ENCODE measurements at places on chromosomes 4 and X.

DNA sequence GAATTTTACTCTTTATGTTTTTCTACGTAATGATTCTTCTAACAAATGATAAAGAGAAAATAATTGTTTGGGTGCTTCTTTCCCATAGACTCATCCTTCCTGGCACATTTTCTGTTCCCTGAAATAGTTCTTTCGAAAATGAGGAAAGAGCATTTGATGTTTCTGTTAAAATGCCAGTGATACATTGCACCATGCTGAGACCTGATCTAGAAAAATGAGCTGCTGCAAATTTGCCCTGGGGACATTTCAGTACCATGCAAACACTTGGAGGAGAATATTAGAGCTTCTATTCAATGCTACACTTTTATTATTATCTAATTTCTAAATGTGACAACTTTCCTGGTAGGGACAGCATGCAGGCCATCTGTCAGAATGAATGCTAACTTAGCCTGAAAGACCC lies 83.3 kb downstream of the C4orf33 start:
- DNase-seq: no peak

DNA sequence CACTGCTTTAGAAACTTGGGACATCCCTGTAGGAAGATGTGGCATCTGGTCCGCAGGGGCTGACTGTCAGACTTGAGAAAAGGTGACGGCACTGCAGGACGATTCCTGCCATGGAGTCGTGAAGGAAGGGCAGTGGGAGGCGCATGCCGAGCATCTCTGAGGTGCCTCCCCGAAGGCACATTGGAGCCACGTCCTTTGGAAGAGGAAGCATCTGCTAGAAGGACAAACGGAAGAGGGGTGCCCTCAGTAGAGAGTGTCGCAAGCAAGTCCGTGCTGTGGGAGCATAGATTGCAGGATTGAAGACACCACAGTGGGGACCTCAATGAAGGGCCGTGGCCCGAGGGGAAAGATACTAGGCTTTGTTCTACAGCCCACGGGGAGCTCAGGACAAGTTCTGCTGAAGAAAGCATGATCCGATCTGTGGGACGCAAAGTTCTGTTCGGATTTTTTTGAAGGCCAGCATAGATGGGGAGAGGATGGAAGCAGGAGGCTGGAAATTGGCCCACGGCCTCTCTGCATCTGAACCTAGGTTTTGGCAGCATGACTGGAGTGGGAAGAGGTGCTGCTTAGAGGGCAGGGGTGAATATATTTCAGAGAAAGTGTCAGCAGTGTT lies 24.2 kb upstream of the HELT start:
- DNase-seq: no peak

GRCh38 chr4:37769391-37769989 lies 57.0 kb upstream of the PGM2 start:
- DNase-seq: no peak

- no peak for DNase-seq
Observed at GRCh38 chr4:140267576-140267975, 105.9 kb upstream of the SCOC start.

DNA sequence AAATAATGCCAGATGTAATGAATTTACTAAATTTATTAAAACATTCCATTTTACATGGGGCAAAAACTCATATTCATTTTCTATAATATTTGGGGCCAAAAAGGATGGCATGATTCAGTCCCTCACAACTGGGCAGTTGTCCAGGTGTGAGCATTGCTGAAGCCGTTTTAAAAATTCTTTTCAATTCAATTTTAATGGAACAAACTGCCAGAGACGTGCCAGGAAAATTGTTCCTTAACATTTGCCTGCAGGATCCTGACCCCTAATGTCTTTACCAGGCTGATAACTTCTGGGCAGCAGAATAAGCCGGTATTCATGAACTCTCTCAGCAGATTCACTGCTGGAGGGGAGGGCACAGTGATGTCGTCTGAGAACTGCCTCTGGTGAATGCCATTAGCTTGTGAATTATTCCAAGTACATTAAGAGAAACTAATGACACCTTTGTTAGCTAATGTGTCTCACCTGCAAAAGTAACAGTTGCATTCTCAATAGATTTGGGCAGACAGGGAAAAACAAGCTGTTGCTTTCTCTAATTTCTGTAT lies 1445.1 kb upstream of the TENM3 start:
- DNase-seq: no peak

DNA sequence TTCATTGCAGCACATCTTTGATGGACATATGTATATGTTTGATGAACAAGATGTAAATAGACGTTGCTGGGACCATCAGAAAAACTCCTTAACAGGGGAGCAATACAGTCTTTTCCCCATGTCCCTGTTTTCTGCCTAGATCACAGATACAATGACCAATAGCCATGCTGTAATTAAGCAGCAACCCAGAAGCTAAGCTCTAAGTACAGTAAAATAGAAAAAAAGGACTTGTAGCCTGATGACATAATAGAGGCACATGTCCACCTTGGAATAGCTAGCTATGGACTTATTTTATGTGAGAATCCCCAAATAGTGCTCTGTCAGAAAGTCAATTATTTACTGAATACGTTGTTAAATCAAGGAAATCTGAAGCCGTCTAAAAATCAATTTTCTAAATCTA lies 14.9 kb downstream of the FAM13A start:
- DNase-seq: no peak

DNA sequence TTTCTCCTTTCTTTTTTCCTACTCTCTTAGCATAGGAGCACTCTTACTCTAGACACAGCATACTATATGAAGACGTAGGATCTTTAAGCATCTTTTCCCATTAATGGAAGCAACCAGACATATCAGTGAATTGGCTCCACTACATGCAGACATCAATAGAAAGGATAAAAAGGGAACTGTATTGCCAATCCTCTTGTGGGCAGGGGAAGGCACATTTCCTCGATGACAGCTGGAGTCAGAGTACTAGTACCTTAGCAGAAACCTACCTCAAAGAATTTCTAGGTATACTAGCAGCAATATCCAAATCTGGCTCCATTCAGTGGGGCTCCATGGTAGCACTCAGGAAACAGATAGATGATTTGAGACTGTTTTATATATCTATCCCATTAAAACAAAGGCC lies 20.1 kb downstream of the CYBB start:
- no peak for DNase-seq

DNA sequence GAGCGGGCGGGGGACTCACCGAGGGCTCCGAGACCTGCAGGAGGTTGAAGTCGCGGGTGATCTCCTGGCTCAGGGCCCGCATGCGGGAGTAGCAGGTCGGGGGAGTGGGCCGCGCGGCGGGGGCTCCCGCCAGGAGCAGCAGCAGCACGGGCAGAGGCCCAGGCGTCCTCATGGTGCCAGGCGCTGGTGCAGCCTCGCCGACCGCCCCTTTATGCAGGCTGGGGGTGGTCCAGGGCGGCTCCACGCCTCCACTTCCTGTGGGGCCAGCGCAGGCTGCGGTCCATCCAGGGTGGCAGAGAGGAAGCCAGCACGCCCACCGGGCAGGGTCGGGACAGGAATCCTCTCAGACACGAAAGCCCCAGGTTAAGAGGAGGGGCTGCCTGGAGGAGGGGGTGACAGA lies at the start of gene CYTL1:
TSS of gene CYTL1 (minus strand) at position 185 of the 400 bp plus-strand sequence. CDS start at position 172, 13 bp downstream.
- no peak for DNase-seq

DNA sequence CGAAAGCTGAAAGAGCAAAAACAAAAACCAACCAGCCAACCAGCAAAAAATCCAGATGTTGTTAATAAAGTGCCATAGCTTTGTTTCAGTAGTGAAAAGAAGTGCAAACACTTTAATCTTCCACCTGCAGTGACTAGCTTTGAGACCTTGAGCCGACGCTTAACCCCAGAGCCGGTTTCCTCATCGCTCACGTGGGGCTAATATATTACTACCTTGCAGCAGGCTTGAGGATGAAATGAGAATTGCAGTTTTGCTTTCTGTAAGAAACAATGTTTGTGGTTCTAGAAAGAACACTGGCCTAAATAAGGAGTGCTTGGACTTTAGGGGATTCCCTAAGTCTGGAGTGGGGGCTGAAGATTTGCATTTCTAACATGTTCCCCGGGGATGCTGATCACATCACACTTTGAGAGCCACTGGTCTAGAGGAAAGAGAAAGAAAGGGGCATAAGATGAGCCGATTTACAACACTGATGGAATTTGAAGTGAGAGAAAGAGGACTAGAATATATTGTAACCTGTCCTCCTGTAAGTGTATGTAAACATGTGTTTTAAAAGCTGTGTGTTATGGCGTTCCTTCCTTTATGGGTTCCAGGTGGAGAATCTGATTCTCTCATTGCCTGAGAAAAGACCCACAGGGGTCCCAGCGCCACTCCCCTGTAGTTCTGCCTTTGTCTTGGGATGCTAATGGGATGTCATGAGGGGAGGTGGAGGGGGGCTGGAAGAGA lies 1.4 kb downstream of the FGF2 start:
- DNase-seq: no peak

DNA sequence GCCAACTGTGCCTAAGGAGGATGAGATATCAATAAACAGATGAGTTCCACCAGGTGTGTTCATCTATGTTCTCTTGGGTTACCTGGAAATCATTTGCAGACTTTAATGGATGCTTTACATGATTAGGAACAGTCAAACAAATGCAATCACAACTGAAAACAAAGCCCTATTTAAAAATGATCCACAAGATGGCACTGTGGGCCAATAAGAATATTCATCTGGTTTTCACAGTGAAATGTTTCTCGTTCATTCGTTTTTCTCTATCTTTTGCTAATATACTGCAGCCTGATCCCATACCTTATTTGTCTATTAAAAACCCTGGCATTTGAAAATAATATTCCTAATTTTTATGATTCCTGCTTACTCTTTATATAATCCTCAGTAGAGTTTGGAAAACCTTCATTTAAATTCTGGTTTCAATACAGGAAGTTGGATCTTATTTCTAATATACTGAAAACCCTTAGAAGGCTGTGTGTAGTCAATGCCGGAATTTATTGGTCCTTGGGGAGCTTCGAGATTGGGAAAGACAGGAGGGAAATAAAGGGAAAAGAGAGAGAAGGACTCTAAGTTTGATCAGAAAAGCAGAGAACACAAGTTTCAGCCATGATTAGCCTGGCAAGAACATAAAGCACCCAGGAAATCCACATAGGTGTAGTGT lies 63.8 kb upstream of the TAPT1 start:
- DNase-seq: no peak

- no peak for DNase-seq
Observed at GRCh38 chrX:122565952-122566351, 618.1 kb upstream of the GRIA3 start.

DNA sequence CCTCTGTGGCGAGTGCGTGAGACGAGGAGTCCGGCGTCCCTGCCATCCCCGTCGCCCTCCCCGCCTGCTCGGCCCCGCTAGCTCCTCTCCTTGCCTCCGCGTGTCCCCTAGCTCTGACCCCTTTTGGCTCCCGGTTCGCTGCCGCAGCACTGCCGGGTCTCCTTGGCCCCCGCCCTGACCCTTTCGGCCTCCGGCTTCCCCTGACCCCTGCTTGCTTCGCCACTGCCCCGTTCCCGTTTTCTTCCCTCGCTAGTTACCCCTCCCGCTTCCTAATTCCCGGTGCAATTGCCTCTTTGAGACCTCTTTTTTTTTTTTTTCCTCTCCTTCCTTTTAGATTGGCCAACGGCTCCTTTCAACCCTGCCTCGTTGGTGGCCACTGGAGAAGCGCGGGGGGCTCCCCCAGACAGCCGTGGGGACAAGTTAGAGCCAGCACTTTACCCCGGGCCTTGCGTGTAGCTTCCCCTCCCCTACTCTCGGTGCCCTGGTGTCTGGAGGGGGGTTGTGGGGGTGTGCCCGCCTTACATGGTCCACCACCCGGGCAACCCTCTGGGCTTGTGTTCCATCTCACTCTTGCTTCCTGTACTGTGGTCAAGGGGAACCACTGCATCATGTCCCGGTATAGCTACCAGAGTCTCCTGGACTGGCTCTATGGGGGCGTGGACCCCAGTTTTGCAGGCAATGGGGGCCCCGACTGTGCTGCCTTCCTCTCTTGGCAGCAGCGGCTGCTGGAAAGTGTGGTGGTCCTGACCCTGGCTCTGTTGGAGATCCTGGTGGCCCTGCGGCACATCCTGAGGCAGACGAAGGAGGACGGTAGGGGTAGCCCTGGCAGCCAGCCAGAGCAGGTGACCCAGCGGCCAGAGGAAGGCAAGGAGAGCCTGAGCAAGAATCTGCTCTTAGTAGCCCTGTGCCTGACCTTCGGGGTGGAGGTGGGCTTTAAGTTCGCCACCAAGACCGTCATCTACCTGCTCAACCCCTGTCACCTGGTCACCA lies 548 bp downstream of the TMEM164 start:
- DNase-seq: no peak

- no peak for DNase-seq
Observed at GRCh38 chr4:71406459-71406963, 67.7 kb downstream of the SLC4A4 start.

DNA sequence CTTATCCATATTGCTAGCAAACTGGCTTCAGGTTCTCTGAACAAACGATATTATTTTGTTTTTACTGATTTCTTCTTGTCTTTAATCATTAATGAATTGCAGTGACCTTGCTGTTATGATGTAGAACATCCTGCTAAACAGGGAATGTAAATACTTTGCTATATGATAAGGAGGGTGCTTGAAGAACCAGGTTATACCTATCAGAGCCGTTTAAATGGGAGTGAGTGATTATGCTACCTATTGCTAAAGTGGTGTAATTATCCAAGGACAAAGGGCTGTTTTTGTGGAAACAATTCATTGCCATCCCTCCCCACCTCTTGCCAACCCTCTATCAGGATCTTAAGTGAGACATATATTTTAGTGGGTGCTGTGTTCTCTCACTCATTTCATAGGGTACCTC lies 788.9 kb downstream of the RPA4 start:
- no peak for DNase-seq

DNA sequence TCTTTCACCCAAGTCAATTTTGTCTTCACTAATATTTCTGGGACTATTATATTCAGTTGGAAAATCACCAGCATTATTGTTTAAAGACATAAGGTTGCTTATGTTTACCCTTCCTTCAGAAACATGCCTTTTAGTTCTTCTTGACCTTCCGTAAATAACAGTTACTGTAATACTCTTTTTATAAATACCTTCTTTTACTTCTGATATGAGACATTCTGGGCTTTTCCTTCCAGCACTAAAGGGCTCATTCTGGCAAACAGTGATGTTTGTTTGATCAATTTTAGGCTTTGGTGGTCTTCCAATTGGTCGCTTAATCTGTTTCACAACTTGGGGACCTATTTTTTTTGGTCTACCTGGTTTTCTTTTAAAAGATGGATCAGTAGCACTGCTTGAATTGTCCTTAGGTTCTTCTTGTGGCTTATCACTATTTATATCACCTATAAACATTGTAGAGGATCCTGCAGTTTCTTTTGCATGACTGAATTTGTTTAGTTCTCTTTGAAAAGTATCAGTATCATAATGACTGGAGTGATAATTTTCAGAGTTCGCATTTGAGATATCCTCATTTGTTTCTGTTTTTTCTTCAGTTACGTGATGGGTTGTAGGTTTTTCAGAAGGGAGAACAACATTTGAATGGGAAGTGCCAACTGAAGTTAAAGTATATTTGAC lies 64.8 kb downstream of the NCAPG start:
- DNase-seq: no peak

- no peak for DNase-seq
Observed at GRCh38 chr4:38162240-38162784, 202.1 kb downstream of the PTTG2 start.

- DNase-seq: no peak
Observed at GRCh38 chrX:132810488-132810887, 147.9 kb downstream of the HS6ST2 start.

GRCh38 chr4:80386281-80386886 lies 50.9 kb downstream of the CFAP299 start:
- no peak for DNase-seq

- DNase-seq: no peak
Observed at GRCh38 chr4:113677325-113677724, 84.2 kb downstream of the CAMK2D start.

- no peak for DNase-seq
Observed at GRCh38 chr4:41446981-41447725, 90.8 kb upstream of the LIMCH1 start.
